ENCODE measurements at places on chromosomes 12 and 14.

DNA sequence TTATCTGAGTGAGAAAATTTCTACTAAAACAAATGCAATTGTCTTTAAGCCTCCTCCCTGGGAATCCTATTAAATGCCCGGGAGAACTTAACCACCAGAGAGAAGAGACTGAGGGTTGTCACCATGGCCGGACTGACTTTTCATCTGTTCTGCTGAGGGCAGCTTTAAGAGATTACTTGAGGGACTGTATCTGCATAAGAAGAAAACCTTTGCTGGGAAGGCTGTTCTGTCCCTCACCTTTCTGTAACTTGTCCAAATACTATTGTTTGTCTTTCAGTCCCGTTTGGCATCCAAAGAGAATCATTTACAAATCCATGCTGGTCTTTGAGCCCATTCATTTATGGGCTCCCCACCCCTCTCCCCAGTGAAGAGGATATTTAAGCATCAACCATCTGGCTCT is 306.3 kb upstream of the FLRT2 start:
- DNase-seq: no peak

GRCh38 chr14:68552602-68553001 is 240.3 kb downstream of the ZFP36L1 start:
- DNase-seq: peak; percentile 60

DNA sequence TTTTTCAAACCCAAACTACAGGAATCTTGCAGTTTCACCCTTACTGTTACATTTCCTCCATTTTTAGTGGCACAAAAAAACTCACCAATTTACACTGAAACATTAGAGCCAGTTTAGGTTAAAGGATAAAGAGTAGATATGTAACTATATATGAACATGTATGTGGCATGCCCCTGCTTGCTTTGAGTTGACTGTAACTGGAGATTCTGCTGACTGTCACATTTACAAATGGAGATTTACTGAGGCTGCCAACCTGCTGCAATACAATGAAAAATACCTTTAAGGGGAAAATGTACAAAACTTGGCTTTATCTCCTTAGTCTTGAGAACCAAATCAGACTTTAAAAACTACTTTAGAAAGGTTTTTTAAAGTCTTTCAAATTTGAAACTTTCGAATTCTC is 28.3 kb downstream of the STON2 start:
- DNase-seq: no peak

DNA sequence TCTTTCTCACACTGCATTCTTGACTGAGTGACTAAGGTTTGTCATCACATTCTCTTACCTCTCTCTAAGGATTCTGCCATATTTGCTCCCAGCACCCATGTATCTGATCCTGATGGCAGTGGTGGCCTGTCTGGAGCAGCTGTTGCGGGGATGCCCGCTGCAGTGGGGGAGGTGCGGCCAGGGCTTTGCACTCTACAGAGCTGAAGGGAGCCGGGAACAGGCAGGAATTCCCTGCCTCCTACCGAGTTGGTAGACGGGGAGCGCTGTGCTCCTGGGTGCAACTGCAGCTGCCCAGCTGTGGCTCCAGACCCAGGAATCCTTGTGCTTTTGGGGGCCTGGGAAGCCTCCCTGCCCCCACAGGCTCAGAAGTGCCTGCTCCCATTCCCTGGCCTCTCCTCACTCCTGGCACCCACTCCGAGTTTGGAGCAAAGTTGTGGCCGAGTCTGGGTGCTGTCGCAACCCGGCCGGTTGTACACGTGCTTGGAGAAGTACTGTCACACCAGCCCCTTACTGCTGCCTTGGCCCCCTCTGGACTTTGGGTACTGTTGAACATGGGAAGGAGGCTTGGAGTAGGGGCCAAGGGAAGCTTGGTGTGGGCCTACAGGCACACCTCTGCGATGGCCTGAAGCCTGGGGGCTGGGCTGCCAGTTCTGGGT is 106.9 kb upstream of the OR4E1 start:
- no peak for DNase-seq

DNA sequence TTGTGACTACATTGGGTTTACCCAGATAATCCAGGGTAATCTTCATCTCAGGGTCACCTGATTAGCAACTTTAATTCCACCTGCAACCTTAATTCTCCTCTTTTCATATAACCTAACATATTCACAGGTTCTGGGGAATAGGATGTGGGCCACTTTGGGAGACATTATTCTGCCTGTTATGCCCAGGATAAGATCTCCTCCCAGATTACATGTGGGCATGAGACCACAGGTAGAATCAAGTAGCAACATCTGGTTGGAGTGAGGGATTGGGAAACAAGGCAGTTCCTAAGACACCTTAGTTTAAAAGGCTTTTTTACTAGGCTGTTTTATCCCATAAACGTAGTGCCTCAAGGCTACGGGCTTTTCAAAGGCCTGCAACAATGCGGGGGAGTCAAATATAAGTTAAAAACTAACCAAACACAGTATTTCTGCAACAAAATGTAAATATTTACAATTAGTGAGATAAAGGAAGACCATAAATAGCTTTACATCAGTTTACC is 181.5 kb downstream of the FOXA1 start:
- no peak for DNase-seq

GRCh38 chr14:31966896-31967668 is 110.0 kb upstream of the ARHGAP5 start:
- no peak for DNase-seq

GRCh38 chr14:103353362-103353761 is 19.3 kb downstream of the EIF5 start:
- DNase-seq: no peak

GRCh38 chr12:47910486-47910885 is 5.7 kb upstream of the VDR start:
- DNase-seq: peak; percentile 77

GRCh38 chr14:83006121-83006670 is 1472.5 kb upstream of the SEL1L start:
- no peak for DNase-seq

- DNase-seq: no peak
Measured at GRCh38 chr12:50859621-50860310, 17.0 kb downstream of the TMPRSS12 start.

DNA sequence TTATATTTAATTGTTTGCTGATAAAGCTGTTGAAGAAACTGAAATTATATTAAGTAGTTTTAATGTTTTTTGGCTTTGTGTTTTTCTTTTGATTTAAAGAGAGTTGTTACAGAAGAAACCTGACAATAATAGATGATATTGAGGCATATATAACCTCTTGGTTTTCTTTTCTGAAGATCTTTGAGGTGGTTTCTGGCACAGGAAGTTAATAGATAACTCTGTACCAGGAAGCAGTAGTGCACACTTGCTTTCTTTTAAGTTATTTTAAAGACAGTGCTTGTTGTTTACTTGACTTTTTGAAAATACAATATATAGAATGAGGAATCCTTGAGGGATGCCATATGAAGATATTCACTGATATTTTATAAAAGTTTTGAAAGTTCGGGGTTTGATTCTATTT is 209.0 kb upstream of the FBXO33 start:
- DNase-seq: no peak

- DNase-seq: peak; percentile 28
Measured at GRCh38 chr12:49664591-49665239, 41.4 kb downstream of the PRPF40B start.

DNA sequence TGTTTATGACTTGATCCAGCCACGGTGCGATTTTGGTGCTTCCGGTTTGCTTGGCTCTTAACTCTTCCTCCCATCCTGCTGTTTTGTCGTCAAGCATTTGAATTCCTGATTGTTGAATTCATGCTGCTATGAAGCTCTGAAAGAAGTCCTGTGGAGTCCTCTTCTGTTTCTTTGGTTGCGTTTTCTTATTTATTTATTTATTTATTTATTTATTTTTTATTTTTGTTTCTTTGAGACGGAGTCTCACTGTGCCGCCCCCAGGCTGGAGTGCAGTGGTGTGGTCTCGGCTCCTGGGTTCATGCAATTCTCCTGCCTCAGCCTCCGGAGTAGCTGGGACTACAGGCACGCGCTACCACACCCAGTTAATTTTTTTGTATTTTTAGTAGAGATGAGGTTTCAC is 3.0 kb upstream of the MTA1 start:
- no peak for DNase-seq

DNA sequence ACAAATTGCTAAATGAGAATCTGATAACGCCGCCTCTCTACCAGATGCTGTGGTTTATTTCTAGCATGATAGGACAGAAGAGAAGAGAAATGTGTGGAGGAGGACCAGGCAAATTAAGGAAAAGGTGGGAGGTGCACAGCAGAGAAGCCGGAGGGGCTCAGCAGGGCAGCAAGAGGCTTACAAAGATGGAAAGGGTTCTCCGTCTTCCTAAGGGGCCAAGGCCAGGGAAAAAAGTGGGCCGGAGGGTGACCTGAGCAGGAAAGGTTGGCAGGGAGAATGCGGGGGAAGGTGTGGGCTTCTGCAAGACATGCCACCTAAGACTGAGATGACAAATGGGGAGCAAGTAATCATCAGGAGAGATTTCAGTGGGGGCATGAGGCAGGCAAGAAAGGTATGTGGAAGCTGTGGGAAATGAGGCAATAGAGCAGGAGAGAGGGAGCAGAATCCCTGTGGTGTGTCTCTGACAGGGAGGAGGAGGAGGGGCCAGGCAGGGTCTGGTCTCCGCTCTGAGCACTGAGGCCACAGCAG is 18.7 kb downstream of the MANSC1 start:
- DNase-seq: no peak

DNA sequence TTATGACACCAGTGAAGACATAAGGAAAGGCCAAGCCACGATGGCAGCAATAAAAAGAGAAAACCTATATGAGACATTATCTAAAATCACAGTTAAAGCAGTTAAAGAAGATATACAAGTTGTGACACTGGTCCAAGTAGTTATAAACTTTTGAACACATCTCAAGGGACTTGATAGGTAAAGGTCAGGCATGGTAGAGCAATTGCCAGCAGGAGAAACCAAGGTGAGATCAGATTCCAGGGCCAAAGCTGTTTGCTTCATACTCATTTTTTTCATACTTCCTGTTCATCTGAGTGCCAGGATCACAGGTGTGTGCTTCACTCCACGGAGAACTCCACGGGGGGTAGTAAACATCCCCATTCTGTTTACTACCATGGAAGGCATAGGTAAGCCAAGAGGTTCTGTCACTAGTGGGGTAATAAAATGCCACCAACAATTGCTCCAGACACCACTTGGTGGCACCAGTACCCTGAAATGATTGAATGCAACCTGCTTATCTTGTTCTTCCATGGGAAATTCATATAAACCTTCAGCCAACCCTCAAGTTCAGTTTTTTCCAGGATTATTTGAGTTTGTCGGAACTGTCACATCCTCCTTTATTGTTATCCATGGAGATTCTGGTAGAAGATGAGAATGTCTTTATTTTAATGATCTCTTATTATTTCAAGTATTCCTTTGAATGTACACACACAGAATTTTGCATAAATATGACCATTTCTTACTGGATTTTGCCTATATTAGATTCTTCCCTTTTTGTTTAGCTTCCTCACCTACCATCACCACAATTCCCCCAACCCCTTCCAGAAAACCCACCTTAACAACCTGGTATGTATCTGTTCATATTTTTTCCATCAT is 59.2 kb upstream of the TSPAN8 start:
- peak; percentile 49 for DNase-seq

- DNase-seq: no peak
Measured at GRCh38 chr14:49971156-49972130, 78.6 kb downstream of the ARF6 start.
